ENCODE measurements at places on chromosomes 1 and 21.

DNA sequence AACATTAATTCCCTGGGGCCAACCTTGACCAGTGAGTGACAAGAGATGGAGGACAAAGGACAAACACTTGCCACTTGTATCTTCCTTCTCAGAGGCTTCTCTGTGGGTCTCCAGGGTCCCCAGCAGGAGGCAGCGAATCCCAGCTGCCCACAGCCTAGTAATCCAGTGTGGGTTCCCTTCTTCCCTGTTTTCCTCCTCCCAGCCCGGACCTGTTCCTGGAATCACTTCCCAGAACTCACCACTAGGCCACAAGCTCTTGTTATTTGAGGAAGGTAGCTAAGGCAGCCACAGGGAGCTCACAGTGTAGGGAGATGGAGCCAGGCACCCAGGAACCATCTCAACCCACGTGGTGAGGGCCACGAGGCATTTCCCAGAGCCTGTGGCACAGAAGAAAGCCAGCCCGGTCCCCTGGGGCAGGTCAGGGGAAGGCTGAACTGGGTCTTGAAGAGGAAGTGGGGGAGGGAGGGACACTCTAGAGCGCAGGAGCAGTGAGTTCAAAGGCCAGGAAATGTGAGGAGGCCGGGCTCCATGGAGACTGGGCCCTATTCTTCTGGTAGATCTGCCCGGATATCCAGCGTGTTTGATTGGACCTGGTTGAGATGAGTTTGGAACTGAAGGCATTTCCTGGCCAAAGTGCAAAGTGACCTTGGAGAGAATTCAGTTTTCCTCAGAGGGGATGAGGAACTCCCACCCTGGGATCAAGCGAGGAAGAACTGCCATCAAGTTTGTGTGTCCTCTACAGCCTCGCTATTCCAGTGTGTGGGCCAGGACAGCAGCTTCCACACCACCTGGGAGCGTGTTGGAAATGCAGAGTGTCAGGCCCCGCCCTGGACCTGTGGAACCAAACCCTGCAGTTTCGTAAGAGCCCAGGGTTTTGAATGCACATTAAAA lies 20.3 kb upstream of the C2CD2 start:
- DNase-seq: no peak

GRCh38 chr1:183859119-183859518 lies 54.2 kb downstream of the RGL1 start:
- DNase-seq: no peak

DNA sequence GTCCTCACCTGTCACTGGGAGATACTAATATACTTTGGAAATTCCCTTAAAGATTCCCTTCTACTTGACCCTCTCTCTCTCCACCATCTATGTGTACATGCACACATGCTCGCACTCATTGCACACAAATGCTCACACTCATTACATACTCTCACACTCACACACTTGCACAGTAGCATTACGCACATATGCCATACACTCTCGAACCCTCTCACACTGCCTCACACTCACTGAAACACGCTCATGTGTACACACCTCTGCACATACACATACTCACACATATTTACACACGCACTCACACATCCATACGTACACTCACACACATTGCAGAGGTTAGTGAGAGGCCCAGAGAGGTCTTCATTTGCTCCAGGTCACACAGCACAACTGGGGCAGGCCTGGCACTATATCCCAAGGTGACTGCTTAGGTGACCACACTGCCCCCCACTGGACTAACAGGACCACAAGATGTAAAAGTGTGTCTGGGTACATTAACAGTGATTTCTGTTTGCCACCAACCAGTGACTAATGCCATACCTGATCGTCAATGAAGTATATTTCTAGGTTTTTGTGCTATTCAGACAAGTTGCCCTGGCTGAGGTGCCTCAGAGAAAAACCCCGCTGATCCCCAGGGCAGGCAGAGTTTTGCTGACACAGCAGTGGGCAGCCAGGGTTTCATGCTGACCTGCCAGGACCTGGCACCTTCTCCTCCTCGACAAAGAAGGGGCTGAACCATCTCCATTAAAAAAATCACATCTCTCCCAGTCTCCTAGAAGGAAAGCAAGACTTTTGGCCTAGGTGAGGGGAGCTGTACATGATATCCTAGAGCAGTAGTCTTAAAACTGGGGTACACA lies 28.5 kb upstream of the CAMK1G start:
- DNase-seq: no peak

GRCh38 chr1:183859831-183860230 lies 54.9 kb downstream of the RGL1 start:
- DNase-seq: no peak

DNA sequence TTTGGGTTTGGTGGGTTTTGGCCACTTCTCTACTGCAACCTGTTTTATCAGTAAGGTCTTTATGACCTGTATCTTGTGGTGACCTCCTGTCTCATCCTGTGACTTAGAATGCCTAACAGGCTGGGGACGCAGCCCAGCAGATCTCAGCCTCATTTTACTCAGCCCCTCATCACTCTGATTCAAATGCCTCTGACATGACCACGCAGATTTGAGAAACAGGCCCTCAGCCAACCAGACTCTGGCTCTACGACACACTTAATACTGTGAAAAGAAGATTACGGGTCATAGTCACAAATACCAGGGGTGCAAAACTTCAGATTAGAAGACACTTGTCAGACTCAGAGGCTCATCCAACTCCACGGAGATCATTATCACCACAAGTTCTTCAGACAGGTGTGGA lies 28.3 kb upstream of the KIF26B start:
- DNase-seq: no peak
